ENCODE measurements at places on chromosomes 1 and 21.
A peak's percentile ranks its signal among the peaks of the same experiment; 100 is the strongest.

DNA sequence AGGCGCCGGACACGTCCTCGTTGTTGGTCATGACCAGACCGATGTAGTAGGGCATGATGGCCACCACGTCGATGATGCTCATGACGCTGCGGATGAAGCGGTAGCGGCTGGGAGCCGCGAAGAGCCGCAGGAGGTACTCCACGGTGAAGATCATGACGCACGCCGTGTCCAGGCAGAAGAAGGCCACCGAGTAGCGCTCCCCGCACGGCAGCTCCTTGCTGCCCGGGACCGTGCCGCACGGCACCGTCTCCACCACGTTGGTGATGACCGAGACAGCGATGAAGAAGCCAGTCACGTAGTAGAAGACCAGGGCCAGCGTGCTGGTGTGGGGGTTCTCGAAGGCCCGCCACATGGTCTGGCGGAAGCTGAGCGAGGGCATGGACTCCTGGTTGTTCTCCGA lies 7.6 kb downstream of the KCND3 start:
- H3K4me3 ChIP-seq = no peak overlapping the region
- H3K27me3 ChIP-seq = peaks cover 9% of the 10 kb centered on the region
- H3K4me1 ChIP-seq = no peaks in the 10 kb centered on the region
- DNase-seq = no peak

- peak overlapping the region; percentile 78 for H3K4me3 ChIP-seq
- H3K27ac ChIP-seq = peak overlapping the region; percentile 68
- no peaks in the 10 kb centered on the region for H3K27me3 ChIP-seq
- peaks cover 65% of the 10 kb centered on the region for H3K4me1 ChIP-seq
- peaks cover 63% of the 10 kb centered on the region for H3K36me3 ChIP-seq
- DNase-seq = no peak
Measured at GRCh38 chr1:37476460-37477197, 2.2 kb downstream of the ZC3H12A start.

- no peak within 1 kb of the TSS for H3K27ac ChIP-seq
- H3K36me3 ChIP-seq = no peaks in the 10 kb centered on the region
- no peaks in the 10 kb centered on the region for H3K27me3 ChIP-seq
- DNase-seq = no peak
- H3K4me1 ChIP-seq = no peaks in the 10 kb centered on the region
Measured at GRCh38 chr1:237041795-237042525, at the start of gene RYR2. Gene RYR2 (plus strand): TSS chr1:237042184. CDS start chr1:237042522, 338 bp downstream.

GRCh38 chr1:166062421-166063070 lies 104.3 kb downstream of the FAM78B start:
- no peak overlapping the region for H3K27ac ChIP-seq
- no peaks in the 10 kb centered on the region for H3K4me1 ChIP-seq
- H3K27me3 ChIP-seq = peaks cover 6% of the 10 kb centered on the region
- H3K36me3 ChIP-seq = no peaks in the 10 kb centered on the region
- H3K4me3 ChIP-seq = no peak overlapping the region

- DNase-seq = no peak
- no peak overlapping the region for H3K4me3 ChIP-seq
- H3K27me3 ChIP-seq = no peaks in the 10 kb centered on the region
- H3K4me1 ChIP-seq = peaks cover 7% of the 10 kb centered on the region
- no peaks in the 10 kb centered on the region for H3K36me3 ChIP-seq
- no peak overlapping the region for H3K27ac ChIP-seq
Measured at GRCh38 chr1:8910914-8911313, 32.4 kb upstream of the ENO1 start.

DNA sequence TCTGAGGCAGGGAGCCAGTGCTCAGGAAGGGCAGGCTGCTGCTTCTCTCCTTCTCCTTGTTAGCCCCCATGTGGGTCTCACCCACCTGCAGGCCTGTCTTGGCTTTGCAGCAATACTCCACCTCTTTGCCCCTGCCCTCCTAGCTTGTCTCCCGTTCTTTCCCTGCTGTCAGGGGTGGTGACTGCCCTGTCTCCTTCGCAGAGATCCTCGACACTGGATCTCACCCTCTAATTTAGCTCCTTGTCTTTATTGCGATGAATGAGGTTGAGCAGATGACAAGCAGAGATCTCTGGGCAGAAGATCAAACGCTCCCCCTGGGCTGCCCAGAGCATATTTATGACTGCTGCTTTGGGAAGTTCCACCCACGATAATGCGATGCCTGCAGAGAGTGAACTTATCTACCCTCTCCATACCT lies 199.2 kb downstream of the ROR1 start:
- H3K4me3 ChIP-seq = no peak overlapping the region
- H3K27ac ChIP-seq = no peak overlapping the region
- no peak for DNase-seq
- H3K4me1 ChIP-seq = no peaks in the 10 kb centered on the region
- H3K36me3 ChIP-seq = no peaks in the 10 kb centered on the region

DNA sequence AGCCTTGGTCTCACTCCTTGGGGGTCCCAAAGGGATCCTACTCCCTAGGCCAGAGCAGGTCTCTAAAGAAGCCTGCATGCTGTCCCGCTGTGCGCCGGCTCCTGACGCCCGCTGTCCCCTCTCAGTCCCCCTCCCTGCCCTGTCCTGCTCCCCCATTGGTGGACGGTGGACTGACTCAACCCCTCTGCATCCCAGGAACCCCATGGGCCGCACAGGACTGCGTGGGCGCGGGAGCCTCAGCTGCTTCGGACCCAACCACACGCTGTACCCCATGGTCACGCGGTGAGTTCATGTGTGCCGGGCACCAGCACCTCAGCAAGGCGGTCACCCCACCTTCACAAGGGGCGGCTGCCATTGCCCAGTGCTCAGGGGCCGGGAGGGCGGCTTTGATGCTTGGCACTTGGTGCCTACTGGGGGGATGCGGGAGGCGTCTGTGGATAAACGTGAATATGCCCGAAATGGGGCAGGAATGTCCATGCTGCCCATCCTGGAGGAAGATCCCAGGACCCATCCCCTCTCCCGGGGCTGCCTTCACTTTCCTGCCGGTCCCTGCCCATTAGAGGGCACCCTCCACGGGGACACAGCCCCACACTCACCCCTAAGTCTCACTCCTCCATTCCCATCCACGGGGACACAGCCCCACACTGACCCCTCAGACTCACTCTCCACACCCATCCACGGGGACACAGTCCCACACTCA lies 20.2 kb upstream of the LRRC3 start:
- no peaks in the 10 kb centered on the region for H3K27me3 ChIP-seq
- no peaks in the 10 kb centered on the region for H3K4me1 ChIP-seq
- no peak for DNase-seq
- H3K36me3 ChIP-seq = no peaks in the 10 kb centered on the region
- H3K27ac ChIP-seq = no peak overlapping the region
- H3K4me3 ChIP-seq = no peak overlapping the region

DNA sequence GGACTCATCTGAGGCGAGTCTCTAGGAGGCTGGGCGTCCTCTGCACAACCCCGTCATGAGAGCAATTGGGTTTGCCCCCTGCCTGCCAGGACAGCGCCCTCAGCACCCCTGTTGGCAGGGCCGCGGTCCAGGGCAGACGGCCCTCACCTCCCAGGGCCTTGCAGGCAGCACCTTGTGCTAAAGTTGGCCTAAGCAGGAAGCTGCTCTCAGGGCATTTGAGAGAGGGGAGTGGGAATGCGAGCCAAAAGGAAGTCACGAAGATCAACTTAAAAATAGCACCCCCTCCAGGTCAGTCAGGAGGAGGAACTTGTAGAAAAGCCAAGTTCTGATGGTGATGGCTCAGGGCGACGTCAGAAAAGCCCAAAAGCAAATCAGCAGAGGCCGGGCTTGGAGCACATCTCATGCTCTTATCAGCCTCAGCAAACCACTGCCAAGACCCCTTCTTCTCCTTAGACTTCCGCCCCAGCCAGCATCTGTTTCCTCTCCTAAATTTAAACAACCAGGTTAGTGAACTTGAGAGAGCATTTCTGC lies 12.6 kb upstream of the ADORA3 start:
- DNase-seq = no peak
- H3K4me1 ChIP-seq = peaks cover 4% of the 10 kb centered on the region
- H3K27me3 ChIP-seq = no peaks in the 10 kb centered on the region

DNA sequence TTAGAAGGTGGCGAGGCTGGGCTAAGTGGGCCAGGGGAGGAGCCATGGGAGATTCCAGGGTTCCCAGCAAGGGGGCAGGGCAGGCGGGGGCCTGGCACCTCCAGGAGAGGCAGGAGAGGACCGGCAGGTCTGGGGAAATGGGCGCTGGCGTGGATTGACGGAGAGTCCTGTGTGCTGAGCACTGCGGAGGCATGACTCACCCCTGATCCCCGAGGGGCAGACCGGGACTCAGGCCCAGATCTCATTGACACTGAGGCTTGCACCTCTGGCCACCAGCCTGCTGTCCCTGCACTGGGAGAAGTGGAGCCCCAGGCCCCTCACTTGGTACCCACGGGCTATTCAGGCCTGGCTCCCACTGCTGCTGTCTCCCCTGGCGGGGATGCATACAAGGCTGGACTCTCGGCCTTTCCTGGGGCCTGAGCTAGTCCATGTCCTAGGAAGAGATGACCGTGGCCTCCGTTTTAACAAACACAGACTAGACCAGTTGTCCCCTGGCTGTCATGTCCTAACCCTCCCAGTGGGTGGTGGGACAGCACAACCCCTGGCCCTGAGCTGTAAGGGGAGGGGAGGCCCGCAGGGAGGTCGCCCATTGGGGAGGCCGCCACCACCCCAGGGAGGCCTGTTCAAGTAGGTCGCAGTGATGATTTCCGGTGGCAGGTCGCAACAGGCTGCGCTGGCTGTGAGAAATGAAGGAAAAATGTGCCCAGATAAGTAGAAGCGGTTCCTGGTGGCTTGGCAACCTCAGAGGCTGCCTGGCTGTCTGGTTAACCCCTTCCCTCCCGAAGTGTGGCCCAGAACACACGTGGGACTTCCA lies 39.7 kb downstream of the RIPK4 start:
- H3K27me3 ChIP-seq = no peaks in the 10 kb centered on the region
- DNase-seq = no peak
- no peaks in the 10 kb centered on the region for H3K4me1 ChIP-seq
- no peak overlapping the region for H3K4me3 ChIP-seq
- H3K36me3 ChIP-seq = no peaks in the 10 kb centered on the region

DNA sequence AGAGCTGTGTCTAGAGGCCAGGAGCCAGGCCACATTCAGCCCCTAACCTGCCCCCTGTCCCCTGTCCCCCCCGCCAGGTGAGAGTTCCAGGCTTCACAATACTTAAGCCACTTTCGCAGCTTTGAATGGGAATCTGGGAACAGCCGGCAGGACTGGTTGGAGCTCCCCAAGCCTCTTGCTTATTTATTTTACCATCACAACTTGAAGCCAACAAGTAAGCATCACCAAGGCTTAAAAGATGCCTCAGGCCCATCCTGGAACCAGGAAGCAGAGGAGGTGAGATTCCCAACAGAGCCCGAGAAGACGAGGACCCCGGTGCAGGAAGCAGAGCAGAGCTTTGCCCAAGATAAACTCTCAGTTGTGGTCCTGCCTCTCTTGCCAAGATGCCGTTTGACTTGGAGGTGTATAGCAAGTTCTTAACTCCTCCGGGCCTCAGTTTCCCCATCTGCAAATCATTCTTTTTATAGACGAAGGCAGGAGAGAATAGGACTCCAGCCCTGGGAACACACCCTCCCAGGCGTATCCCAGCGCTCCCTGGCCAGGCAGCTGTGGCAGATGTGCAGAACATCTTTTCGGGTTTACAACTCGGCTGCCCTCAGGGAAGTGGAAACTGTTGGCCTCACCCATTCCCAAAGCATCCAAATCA lies 66.8 kb upstream of the SLC25A33 start:
- H3K4me1 ChIP-seq = no peaks in the 10 kb centered on the region
- DNase-seq = no peak
- no peak overlapping the region for H3K27ac ChIP-seq

DNA sequence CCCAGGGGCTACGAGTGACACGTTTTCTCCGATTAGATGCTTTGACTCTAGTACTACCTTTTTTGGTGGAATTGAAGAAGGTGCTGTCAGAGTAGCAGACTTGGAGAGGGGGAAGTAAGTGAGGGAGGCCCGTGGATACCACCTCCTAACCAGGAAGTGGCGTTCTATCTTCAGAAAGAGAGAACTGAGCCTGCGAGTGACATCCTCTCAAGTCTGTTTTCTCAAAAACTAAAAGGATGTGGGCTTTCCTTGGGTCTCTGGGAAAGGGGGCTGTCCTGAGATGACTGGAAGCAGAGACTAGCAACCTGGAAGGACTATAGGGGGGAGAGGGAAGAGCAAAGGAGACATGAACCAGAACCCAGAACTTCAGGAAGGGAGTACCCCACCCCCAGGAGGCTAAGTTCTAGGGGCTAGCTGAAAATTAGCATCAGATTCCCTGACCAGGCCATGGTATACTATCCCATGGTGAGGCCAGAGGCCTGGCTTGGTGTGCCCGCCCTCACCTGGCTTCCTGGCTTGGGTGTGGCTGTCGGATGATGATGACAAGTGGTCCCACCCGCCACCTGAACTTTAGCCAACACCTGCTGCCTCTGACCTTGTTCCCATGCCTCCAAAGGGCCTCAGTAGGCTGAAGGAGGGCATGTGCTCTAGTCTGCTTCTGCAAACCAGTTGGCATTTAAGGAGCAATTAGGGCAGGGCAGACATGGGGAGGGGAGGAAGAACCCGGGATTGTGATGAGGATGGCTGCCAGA lies 49.1 kb downstream of the ATP2B4 start:
- H3K4me1 ChIP-seq = peaks cover 58% of the 10 kb centered on the region
- H3K4me3 ChIP-seq = no peak overlapping the region
- peak; percentile 67 for DNase-seq
- peaks cover 28% of the 10 kb centered on the region for H3K36me3 ChIP-seq
- H3K27ac ChIP-seq = peak overlapping the region; percentile 97

DNA sequence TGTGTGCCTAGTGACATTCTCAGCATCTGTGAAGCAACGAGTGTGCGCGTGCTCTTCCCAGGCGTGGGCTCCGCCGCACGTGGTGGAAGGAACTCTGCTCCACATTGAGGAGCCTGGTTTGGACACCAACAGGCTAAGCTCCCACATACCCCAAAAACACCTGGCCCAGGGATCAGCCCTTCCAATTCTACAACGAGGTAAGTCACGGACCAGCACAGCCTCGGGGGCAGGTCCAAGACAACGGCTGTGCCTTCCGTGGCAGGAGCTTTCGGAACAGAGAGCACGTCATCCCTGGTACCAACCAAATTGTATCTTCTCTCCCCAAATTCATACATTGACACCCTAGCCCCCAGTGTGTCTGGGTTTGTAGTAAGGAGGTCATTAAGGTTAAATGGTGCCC lies 27.2 kb upstream of the PDE9A start:
- H3K4me1 ChIP-seq = no peaks in the 10 kb centered on the region
- peaks cover 3% of the 10 kb centered on the region for H3K27me3 ChIP-seq
- no peak overlapping the region for H3K4me3 ChIP-seq
- no peak for DNase-seq
- no peaks in the 10 kb centered on the region for H3K36me3 ChIP-seq

DNA sequence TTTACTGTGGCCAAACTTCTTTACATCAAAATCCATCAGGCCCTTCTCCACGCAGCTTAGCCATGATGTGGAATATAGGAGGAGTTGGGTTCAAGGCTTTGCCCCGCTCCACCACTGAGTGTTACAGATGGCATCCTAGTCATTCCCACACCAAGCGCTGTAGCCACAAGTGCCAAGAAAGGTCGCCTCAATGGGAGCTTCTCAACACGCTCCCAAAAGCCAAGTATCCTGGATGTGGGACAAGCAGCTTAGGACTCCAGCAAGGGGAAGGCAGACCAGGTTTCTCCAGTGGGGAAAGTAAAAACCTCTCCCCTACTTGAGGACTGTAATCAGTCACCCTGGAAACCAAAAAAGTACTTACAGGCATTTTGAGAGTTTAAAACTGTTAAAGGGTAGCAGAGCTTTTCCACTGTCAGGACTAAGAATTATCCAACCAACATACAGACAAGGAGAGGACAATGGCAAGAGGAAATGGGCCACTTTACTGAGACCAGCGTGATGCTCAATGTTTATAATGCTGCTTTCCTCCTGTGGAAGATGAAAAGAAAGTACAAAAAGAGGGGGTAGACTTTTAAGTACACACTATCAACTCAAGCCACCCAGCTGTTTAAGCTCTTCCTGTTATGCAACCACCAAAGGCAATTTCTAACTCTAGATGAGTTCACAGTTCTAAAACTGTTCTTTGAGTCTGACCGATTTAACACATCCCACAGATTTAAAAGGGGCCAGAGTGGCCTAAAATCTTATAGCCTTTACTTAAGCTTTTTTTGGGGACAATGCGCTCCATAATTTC lies 120.7 kb upstream of the KRTAP19-8 start:
- peak overlapping the region; percentile 44 for H3K27ac ChIP-seq
- H3K36me3 ChIP-seq = peaks cover 4% of the 10 kb centered on the region

Measured in DND-41 (cell line).